ENCODE measurements at places on chromosomes 3 and 15.

- DNase-seq, result no peak
Measured at GRCh38 chr15:100682468-100682867, 80.1 kb downstream of the ASB7 start.

- DNase-seq, result peak; percentile 5
Measured at GRCh38 chr3:180918542-180918941, 6.1 kb downstream of the FXR1 start.

DNA sequence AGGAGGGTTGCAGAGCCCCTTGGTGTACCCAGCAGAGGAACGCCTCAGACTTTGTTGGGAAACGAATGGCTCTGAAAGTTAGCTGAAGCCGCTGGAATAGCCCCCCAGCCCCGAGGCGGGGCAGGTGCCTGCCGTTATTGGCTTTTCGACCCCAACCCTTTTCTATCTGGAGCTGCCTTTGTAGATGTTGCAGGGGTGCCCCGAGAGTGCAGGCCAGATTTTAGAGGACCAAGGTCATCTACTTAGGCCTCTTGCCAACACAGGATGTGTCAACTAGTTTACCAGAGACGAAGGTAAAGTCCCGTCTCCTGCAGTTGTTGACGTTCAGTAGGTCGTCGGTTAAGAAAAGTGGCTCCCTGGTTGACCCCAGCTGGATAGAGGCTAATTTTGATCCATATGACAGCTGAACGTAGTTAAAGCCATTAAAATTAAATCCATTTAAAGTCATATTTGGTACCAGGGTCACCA, 579 bp upstream of the UBE3A start:
- peak; percentile 52 for DNase-seq

- peak; percentile 55 for DNase-seq
Measured at GRCh38 chr15:90870354-90871138, 2.2 kb downstream of the FURIN start.

DNA sequence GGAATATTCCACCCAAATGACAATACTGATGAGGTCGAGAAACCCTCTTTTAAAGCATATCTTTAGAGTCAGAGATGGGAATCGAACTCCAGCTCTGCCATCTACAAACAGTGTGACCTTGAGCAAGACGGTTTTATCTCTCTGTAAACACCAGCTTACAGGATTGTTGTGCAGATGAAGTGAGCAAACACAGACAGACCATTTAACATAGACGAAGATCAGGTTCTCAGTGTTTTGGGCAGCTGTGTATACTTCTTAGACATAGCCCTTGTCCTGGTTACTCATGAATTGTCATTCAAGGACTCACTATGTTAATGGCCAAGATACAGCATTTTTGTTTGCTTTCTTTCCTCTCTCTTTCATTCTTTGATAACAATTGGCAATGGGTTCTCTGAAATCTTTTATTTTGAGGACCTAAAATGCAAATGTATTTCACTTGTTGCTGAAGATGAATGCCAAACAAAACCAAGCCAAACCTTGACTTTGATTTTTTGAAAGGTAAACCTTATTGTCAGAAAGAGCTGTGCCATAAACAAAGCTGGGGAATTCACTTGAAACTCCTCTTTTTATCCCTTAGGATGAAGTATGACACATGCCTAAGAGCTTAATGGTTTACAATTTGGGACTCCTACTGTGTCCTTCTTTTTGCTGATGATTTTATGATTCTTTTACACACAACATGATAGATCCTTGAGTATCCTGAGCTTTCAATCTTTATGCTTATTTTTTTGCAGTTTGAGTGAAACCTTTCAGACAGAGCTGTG, 250.0 kb upstream of the PDZRN3 start:
- DNase-seq, result no peak

GRCh38 chr3:163328680-163329079, 1749.6 kb downstream of the SI start:
- no peak for DNase-seq

DNA sequence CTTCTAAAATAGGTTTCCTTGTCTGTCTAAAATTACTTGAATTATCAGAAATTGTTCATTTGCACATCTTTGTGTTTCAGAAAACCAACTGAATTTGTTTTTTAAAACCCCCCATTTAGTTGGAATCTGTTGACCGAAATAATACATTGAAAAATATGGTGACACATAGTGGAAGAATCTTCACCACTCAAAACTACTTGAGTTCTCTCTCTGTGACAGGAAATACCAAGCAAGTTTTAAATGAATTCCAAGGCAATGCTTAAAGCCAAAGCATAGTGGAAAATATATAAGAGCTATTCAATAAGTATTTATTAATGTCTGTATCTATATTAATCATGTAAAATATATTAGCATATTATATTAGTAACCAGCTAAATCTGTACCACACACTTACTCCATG, 224.9 kb upstream of the COL8A1 start:
- no peak for DNase-seq

DNA sequence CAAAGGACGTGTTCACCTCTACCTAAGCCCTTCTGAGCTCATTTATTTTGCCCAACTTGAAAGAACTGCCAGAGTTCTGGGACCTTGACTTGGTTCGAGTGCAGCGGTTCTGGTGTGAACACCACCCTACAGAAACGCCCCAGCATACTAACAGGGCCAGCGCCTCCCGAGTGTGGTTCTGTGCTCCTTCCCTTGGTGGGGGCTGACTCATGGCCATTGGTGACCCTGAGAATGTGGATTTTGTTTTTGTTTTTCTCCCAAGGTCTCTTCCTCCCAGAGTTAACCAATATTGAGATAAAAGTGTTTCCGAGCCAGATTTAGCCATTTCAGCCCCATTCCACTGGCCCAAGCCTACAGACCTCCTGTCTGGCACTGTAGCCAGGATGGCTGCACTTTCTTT, 27.9 kb downstream of the SEMA7A start:
- DNase-seq, result no peak

DNA sequence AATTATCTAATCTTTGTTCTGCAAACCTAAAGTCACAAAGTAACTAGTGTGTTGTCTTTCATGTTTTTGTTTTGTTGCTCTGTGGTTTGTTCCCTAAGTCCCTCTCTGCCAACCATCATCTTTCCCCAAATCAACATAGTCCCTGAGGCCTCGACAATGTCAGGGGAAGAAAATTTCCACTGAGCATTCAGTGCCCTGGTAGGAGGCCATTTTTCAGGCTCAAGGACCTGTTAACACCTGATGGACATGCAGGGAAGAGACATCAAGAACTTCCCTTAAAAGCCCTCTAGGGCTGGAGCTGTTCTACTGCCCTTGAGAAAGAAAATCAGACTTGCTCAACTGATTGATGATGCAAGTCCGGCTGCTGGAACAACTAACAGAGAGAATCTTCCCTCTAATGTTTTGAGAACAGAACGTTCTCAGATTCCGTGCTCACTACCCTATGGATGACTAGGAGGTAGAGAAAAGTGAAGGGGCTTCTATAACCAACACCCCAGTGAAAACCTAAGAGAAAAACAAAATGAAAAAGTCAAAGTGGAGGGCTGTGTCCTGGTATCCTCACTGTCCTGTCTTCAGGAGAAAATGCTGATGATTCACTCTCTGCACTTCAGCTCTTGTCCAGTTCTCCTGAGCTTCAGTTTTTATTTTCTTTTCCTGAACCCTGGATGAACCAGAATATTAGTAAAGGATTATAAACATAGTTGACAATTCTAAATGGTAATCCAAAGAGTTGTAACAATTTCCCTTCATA, 373.1 kb downstream of the FOXP1 start:
- DNase-seq, result no peak

- no peak for DNase-seq
Measured at GRCh38 chr3:134590766-134591165, 60.1 kb downstream of the KY start.

DNA sequence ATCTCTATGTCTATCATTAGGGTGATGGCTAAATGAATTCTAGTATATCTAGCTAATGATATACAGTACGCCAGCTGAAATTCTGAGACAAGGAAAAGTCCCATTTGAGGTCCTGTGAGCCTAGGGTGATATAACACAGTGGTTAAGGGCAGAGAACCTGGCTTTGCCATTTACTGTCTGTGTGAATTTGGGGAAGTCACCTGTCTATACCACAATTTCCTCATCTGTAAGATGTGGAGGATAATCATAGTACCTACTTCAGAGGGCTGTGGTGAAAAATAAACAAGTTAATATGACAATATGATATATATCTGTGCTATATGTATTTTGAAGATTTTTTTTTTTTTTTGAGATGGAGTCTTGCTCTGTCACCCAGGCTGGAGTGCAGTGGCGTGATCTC, 9.8 kb upstream of the ANKDD1A start:
- no peak for DNase-seq

DNA sequence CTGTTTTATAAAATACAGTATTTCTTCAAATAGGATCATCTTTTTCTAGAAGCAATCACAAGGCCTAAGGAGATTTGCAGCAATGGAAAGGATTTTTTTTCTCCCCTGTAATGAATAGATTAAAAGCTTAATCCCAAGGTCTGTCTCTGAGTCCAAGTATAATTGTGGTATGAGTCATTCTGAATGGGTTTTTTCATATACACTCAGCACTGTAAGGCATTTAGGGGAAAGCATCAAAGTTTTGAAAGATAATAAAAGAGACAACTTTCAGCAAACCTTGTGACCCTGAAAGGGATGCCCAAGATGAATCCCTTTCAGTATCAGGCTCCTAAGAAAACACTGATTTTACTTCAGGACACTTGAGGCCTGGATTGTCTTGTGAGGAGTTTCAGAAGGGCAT, 23.3 kb upstream of the LARS2 start:
- DNase-seq, result no peak

DNA sequence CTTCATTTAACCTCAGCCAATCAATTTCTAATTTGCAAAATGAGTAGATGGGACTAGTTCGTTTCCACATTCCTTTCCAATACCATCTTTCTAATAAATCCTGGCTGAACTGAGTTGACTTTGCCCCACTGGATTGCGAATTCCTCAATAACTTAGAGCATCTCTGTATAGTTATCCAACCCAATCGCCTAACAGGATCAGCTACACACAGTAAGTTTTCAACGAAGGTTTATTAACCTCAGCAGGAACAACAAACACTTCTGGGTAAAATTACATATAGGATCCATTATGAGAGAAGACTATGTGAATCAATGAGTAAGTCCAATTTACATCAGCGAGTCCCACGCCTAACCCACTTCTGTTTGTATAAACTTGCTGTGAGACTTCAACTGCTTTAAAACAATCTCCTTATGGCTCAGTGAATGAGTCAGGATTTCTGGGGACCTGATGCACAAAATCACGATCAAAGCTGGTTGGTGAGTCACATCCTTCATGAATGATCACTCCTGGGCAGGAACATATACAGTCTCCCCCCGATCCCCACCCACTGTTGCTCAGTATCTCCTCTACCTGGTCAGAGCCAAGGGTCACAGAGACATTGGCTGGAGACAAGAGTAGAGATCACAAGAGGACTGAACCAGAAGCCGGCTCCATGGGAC, 142.8 kb downstream of the EDEM1 start:
- DNase-seq, result no peak

DNA sequence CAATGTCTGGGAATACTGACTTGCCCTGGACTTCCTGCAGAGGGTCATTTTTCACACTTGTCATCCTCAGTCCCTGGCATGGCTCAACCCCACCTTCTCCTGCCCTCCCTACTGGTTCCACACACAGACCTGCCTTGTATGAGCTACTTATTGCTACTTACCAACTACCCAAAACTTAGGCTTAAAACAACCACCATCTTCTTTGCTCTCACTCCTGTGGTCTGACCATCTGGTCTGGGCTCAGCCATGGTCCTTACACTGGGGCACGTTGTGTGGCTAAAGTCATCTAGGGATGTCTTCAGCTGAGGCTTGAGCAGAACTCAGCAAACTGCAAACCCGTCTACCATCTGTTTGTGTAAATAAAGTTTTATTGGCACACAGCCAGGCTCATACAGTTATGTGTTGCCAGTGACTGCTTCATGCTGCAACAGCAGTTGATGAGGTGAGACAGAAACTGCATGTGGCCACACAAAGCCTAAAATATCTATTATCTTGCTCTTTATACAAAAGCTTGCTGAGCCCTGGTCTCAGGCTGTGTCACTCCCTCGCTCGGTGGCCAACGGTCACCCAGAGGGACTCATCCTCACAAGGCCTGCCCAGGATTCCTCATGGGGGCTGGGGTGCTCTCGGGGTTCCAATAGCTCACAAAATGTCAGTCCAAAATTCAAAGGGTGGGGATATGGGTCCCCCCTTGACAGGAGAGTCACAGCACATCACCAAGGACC, 43.5 kb downstream of the KLF15 start:
- DNase-seq, result no peak

GRCh38 chr3:186254676-186255650, 107.1 kb downstream of the DGKG start:
- no peak for DNase-seq

DNA sequence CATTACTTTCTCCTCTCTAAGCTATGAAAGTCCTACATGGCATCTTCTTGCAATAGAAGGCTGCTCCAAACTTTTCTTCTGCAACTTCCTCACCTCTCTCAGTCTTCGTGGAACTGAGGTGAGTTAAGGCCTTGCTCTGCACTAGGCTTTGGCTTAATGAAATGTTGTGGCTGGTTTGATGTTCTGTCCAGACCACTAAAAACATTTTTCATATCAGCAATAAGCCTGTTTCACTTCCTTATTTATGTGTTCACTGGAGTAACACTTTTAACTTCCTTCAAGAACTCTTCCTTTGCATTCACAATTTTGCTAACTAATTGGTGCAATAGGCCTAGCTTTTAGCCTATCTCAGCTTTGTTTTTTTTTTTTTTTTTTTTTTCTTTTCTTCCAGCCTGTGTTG, 335.3 kb upstream of the NECTIN3 start:
- no peak for DNase-seq

GRCh38 chr3:65808824-65809223, 229.9 kb downstream of the MAGI1 start:
- no peak for DNase-seq

- no peak for DNase-seq
Measured at GRCh38 chr15:65100442-65100841, 14.6 kb downstream of the UBAP1L start.

- no peak for DNase-seq
Measured at GRCh38 chr3:186483611-186484340, 60.4 kb downstream of the CRYGS start.

- DNase-seq, result peak; percentile 55
Measured at GRCh38 chr3:136862617-136863322, 762 bp downstream of the NCK1 start.

- DNase-seq, result no peak
Measured at GRCh38 chr3:127538569-127538968, 52.0 kb downstream of the TPRA1 start.

- no peak for DNase-seq
Measured at GRCh38 chr3:177820683-177821316, 623.5 kb upstream of the TBL1XR1 start.

GRCh38 chr3:19749448-19750017, 184.5 kb downstream of the EFHB start:
- no peak for DNase-seq

- DNase-seq, result no peak
Measured at GRCh38 chr3:187247398-187247797, 44.1 kb downstream of the MASP1 start.

DNA sequence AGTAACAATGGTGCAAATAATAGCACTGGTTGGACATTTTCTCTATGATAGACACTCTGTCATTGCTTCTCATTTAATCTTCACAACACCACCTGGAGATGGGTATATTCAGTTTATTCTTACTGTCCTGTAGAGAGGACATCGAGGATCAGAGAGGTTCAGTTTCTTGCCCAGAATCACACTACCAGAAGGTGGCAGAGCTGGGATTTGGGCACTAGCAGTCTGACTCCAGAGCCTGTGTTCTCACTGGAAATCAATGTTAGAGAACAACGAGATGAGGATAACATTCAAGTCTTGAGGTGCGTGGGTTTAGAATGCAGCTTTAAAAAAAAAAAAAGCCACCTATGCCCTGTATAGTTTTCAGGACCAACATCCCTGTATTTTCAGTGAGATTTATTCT, 127.8 kb downstream of the SYNPR start:
- DNase-seq, result no peak

Measured in hematopoietic multipotent progenitor cell treated with erythropoietin and hydrocortisone succinate and interleukin-3 and kit ligand, for 17 days (in vitro differentiated cells).